Lower leg skin (tissue), 4 donors: ENCODE measurements at places on chromosomes 3 and 15.

- no peak for DNase-seq
Observed at GRCh38 chr3:193630005-193630404, 37.0 kb downstream of the OPA1 start.

- peak; percentile 72 for DNase-seq
Observed at GRCh38 chr3:123652342-123652984, 67.6 kb upstream of the HACD2 start.

DNA sequence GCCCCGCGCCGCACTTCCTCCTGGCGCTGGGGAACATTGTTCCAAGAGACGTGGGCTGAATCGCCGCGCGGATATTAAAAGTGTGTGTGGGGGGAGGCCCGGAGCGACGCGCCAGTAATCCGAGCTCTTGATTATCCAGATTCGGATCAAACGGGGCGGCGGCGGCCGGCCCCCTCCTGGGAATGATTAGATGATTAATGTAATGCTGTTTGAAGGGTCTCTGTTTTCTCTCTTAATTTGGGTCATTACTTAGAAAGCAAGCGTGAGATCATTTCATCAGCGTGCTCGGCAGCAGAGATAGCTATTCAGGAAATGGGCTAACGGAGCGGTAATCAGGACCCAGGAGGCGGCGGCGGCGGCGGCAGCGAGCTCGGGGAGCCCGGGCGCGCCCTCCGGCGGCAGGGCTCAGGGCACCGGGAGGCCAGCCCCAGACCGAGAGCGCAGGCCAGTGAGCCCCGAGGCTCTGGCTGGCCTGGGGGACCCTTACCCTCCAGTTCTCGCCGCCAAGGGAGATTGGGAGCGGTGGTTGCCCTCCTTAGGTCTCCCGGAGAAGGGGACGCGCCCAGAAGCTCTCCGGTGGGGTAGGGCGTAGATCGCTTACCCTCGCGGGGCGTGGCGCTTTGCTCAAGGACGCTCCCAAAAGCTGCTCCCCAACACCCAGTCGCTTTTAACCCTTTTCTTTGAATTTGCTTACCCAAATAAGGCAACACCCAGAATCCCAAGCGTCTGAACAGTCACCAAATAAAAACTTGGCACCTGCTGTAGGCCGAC, 4.5 kb downstream of the FEZF2 start:
- no peak for DNase-seq

DNA sequence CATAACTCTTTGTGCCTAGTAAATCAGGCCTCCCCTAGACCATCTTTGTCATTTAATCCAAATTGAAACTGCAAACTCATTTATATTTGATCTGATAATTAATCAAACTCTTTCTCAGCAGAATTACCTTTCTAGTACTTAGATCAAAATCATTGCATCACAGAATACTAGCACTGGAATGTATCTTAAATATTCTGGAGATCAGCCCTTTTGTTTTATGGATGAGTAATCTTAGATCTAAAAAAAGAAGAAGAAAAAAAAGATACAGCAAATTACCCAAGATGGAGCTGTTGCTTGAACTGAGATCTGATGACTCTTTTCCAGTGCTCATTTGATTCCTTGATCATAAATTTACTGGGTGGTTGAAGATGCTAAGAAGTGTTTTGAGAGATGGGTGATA, 47.9 kb downstream of the NAALADL2 start:
- DNase-seq = no peak

DNA sequence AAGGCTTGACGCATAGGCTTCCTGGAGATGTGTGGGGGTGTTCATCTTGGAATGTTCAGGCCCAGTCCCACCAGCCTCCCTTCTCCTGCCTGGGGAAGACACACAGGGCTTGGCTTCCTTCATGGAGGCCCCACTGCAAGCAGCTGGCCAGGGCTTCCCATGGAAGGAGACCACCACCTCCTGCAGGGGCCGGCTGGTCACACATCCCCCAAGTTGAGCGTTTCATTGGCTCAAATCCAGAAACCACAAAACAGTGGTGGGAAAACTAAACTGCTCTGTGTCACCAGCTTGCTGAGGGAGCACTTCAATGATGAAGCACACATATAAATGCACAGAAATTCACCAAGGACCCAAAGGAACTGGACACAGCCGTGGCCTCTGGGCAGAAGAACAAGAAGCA, 8.3 kb downstream of the IQSEC1 start:
- DNase-seq = no peak

GRCh38 chr3:129756871-129757270, 136.6 kb downstream of the TMCC1 start:
- DNase-seq = no peak

DNA sequence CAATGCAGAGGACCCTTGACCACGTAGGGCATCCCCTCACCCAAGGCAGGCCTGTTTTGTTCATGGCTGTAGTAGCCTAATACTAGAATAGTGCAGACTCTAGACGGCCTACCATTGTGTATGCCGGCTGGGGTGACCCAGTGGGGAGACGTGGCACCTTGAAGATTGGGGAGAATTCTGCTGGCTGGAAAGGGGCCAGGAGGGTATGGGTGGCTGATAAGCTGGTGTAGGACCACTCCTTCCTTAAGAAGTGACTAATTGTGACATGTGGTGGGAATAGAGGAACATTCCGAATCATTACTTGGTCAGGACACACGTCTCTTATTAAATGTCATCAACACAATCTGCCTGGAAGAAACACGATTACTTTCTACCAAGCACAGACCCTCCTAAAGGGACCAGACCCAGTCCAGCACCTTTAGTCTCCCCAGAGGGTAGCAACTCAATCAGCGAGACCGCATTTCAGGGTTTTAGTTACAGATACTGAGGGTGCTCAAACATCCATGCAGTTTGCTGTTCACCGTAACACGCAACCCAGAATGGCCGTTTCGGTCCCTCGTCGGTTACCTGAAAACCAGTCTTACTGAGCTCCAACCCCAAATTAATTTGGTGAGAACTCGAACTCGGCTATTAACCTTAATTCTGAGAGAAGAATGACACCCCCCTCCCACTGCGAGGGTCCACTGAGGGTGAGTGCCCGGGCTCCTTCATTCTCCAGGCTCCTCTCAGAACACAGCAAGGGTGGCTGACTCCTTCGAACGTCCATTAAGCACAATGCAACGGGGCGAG, 1.6 kb upstream of the KLF13 start:
- no peak for DNase-seq

DNA sequence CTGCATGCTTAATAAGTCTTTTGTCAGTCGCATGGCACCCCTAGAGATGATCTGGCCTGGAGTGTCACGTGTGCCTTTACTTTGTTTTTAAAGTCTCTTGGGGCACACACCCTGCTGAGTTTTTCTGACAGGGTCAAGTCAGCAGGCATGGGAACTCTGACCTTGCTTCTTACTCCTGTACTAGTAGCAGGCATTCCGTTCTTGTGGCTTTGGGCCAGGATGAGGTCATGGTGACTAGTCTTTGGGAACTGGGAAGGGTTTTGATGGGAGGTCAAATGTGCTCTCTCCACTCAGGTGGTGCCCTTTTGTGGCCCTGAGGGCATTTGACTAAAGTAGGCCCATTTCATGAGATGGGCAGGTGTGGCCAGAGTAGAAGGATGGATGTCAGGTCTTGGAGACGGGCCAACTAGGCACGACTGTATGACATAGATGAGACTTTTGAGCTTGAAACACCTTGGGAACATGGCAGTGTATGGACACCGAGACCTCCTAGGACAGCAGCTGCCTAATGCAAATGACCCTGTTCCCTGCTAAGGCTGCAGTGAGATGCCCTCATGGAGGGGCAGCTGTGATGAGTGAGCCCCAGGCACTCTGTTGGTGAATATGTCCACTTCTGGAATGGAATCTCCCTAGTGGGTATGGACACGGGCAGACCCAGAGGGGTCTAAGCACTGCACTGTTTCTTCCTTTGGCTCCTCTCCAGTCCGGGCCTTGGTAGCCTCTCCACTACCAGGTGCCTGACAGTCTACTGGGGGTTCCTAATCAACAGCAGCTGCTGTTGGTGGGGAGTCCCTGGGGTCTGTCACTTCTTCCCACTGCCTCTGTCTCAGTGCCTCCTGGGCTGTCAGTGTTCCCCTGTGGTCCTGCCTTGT, 16.4 kb downstream of the SRPRB start:
- no peak for DNase-seq

- DNase-seq = no peak
Observed at GRCh38 chr3:128554465-128555097, 61.6 kb upstream of the GATA2 start.

GRCh38 chr3:64645243-64645642, 42.6 kb downstream of the ADAMTS9 start:
- no peak for DNase-seq

- DNase-seq = no peak
Observed at GRCh38 chr3:171833789-171834460, 9.2 kb upstream of the TMEM212 start.

DNA sequence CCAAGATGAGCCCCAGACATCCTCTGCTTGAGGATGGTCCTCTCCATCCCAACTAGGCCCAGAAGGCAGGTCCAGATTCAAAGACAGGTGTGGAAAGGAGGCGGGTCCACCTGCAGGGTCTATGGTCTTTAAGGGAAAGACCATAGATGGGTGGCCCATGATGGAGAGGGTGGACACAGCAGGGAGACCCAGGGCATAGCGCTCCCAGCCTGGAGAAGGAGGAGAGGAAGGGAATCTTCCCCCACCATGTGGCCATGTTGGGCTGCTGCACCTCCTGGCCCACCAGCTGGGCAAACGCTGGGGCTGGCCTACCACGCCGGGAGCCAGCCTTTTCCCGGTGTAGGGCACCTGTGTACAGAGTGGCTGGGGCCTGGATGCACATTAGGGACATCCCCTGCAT, 265.2 kb upstream of the TLE3 start:
- peak; percentile 76 for DNase-seq

DNA sequence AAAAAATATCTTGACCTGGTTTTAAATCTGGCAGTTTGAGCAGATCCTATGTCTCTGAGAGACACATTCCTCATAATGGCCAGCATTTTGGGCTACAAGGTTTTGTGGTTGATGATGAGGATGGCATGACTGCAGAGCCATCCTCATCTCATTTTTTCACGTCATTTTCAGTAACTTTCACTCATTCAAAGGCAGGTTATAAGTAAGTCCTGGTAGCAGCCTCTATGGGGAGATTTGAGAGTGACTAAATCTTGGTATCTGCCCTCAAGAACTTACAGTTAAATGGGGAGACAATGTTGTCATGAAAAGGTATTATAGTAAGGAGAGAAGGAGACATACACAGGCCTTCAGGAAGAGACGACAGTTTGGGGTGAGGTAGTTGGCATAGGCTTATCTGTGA, 14.5 kb downstream of the TIGIT start:
- no peak for DNase-seq

DNA sequence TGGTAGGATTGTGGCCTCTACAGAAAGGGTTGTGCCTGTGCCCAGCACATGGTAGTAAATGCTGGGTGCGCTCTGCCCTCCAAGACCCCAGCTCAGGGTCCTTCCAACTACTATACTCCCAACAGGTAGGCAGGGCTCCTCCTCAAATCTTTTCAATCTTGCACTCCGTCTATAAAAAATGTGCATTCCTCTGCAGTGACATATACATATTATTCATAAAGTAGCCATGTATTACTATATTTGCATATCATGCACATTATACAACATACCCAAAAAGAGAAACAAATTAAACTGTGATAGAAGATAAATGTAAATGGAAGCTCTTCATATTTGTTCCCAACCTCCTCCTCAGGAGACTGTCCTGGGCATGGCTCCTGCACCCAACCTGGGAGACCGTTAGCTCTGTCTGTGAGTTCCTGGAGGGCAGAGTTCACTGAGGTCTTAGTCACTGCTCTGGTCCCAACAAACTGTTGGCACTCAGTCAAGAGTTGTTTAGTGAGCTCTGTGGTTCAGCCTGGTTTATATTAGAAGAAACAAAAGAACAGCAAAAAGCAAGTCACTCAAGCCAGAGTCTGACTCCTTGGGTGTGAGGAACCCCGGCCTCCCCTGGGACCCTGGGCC, 47.7 kb upstream of the GRIP2 start:
- no peak for DNase-seq

DNA sequence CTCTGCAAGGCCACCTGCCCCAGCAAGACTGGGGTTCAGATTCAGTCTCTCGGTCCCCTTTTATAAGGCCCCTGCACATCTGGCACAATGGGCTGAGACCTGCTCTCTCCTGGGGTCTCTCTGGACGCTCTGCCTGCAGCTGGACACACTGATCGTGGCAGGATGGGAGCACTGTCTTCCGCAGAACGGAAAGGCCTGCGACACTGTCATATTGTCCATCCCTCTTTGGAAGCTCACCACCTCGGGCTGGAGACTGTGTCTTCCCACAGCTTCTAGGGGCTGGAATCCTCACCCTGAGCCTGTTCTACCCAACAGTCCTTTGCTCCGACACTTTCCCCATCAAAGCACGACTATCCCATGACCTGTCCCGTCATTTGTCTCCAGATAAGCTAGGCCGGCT, 11.5 kb upstream of the IGDCC4 start:
- peak; percentile 49 for DNase-seq

- DNase-seq = no peak
Observed at GRCh38 chr3:180918542-180918941, 6.1 kb downstream of the FXR1 start.

DNA sequence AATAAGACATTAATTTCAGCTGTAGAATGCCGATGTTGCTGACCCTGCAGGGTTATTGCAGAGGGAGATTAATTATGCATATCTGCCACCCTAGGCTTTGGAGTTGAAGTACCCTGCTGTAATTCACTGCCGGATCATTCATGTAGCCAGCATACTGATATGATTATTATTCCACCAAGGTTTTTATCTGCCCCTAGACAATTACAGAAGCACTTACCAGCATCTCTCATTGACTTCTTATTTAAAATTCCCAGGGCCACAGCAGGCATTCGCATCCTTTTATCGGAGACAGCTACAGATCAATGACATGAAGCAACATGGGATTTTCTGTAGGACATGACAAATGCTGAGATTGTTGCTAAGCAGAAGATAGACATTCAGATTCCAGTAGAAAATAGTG, 31.3 kb downstream of the IL1RAP start:
- DNase-seq = no peak

DNA sequence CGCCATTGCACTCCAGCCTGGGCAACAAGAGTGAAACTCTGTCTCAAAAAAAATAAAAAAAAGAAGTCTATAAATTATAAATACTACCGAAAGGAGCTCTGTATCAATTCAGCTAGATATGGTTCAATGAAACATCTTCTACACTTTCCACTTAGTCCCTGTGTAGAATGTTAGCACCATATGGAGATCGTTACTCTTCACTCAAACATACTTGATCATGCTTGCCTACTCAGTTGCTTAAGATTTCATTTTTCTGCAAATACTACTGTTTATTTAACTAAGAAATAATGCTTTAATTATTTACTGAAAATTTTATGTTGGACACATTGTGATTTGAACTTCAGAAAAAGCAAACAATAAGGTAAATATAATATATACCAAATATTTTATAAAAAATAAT, 17.1 kb upstream of the NANOGP8 start:
- no peak for DNase-seq

GRCh38 chr15:47400603-47401002, 316.7 kb upstream of the SEMA6D start:
- no peak for DNase-seq
